Breast epithelium (tissue), 4 donors: ENCODE measurements at places on chromosomes 5 and 9.
A peak's percentile ranks its signal among the peaks of the same experiment; 100 is the strongest.

GRCh38 chr5:178674334-178674733 is 47.5 kb upstream of the CLK4 start:
- H3K27me3 ChIP-seq: no peaks in the 10 kb centered on the region
- no peaks in the 10 kb centered on the region for H3K4me1 ChIP-seq
- no peak overlapping the region for H3K4me3 ChIP-seq
- DNase-seq: no peak
- no peaks in the 10 kb centered on the region for H3K36me3 ChIP-seq

- no peak overlapping the region for H3K27ac ChIP-seq
- H3K27me3 ChIP-seq: no peaks in the 10 kb centered on the region
- no peaks in the 10 kb centered on the region for H3K36me3 ChIP-seq
- DNase-seq: no peak
- no peaks in the 10 kb centered on the region for H3K4me1 ChIP-seq
These were observed 46.3 kb downstream of the PHF2 start for GRCh38 chr9:93622691-93623090.

DNA sequence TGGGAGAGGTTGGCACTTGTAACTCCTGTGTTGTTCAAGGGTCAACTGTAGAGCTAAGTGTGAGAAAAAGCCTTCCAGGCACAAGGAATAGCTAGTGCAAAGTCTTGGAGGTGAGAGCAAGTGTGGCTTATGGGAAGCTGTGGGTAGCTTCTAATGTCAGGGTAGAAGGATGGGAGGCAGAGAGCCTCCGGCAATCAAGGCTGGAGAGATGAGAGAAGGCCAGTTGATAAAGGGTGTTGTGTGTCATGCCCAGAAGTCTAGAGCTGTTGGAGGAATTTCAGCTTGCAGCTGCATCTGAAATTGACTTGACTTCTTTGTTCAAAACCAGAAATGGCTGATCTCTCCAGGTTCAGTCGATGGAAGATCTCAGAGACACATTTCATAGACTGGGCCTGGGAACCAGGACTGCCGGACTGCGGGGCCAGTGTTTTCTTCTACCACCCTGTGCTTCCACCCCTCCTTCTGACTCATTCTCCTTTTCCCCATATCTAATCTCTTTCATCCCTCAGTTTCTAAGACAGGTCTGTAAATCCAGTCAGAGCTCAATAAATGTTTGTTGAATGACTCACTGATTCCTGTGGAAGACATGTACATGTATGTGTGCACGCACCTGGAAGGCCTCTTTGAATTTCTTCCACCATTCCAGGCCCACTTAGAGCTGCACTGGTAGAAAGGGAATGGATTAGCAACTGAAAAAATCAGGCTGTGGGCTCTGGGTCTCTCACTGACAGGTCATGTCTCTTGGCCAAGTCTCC is 67.8 kb upstream of the KLF4 start:
- H3K27ac ChIP-seq: no peak overlapping the region
- H3K4me1 ChIP-seq: no peaks in the 10 kb centered on the region
- no peak overlapping the region for H3K4me3 ChIP-seq

DNA sequence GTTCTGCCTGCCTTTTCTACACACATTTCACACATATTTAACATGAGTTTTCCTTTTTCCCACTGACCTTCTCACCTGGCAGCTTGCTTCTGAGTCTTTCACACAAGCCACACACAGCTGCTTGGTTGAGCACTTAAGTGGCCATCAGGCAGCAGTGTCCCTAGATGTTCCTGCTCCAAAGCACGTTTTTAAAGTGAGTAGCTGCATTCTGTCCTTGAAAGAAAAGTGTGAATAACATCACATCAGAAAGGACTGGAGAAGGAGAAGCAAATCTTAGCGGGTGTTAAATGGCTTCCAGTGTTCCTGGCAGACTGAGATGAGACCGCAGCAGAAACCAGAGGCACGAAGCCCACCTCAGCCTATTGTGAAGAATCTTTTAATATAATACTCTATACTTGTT is 209.2 kb upstream of the IRX4 start:
- no peak overlapping the region for H3K4me3 ChIP-seq
- DNase-seq: no peak

DNA sequence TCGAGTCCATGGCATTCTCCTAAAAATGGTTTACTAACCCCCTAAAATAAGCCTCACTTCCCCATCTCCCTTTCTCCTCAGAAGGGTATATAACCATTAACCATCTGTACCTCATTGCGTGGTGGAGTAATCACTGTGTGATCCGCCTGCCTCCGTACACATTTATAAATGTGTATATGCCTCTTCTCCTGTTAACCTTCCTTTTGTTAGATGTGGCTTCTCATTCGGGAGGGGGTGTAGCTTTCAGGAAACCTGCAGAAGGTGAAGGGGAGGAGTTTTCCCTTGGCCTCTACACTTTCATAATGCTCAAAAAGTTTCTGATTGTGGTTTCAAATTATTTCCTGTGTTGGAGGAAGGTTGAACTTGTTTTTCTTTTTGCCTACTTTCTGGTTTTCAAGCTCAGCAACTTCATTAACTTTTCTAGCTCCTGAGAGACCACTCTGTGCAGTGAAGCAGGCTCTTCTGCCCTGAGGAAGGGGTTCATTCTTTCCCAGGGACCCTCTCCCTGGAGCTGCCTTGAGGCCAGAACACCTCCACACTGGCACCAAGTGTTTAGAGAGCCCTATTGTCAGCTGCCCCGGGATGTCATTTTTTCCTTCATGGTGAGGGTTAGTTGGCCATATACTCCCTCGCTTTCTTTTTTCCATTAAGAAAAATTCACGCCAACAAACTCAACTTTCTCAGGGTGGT is 46.9 kb downstream of the RASGRF2 start:
- no peaks in the 10 kb centered on the region for H3K36me3 ChIP-seq
- no peak for DNase-seq
- H3K27me3 ChIP-seq: no peaks in the 10 kb centered on the region

DNA sequence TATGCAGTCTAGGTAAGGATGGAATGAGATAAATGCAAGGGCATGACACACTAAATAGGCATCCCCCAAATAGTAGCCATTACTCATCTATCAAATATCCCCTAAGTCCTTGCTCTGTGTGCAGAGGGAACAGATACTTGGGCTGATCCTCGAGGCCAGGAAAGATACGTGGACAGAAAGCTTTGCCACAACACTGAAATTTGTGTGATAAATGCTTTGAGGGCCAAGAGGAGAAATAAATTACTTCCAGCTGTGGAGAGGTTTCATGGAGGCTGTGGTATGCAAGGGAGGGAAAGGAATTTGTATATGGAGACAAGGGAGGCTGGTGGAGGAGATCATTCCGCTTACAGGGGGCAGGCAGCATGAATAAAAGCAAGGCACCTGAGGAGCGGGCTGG is 18.5 kb downstream of the ATOX1 start:
- no peaks in the 10 kb centered on the region for H3K36me3 ChIP-seq
- DNase-seq: no peak
- no peaks in the 10 kb centered on the region for H3K4me1 ChIP-seq
- no peak overlapping the region for H3K4me3 ChIP-seq
- peak overlapping the region; percentile 71 for H3K27ac ChIP-seq
- no peaks in the 10 kb centered on the region for H3K27me3 ChIP-seq

DNA sequence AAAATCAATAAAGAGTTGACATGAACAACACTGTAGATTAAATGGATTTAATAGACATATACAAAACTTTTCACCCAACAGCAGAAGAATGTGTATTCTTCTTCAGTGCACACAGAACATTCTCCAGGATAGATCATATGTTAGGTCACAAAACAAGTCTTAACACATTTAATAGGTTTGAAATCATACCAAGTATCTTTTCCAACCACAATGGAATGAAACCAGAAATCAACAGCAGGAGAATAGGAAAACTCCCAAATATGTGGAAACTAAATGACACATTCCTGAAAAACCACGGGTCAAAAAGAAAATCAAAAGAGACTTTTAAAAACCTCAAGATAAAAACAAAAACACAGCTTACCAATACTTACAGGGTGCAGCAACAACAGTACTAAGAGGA is 790.1 kb upstream of the ZNF608 start:
- peak overlapping the region; percentile 26 for H3K27ac ChIP-seq
- H3K4me1 ChIP-seq: no peaks in the 10 kb centered on the region
- H3K36me3 ChIP-seq: no peaks in the 10 kb centered on the region
- H3K4me3 ChIP-seq: no peak overlapping the region

- no peaks in the 10 kb centered on the region for H3K27me3 ChIP-seq
- no peak for DNase-seq
- no peaks in the 10 kb centered on the region for H3K4me1 ChIP-seq
- no peaks in the 10 kb centered on the region for H3K36me3 ChIP-seq
- H3K27ac ChIP-seq: no peak overlapping the region
These were observed 115.1 kb upstream of the TSLP start for GRCh38 chr5:110956280-110956912.

- no peak overlapping the region for H3K4me3 ChIP-seq
- DNase-seq: no peak
- H3K36me3 ChIP-seq: no peaks in the 10 kb centered on the region
- no peaks in the 10 kb centered on the region for H3K4me1 ChIP-seq
- H3K27me3 ChIP-seq: no peaks in the 10 kb centered on the region
These were observed 30.1 kb upstream of the ZNF782 start for GRCh38 chr9:96884443-96884842.

DNA sequence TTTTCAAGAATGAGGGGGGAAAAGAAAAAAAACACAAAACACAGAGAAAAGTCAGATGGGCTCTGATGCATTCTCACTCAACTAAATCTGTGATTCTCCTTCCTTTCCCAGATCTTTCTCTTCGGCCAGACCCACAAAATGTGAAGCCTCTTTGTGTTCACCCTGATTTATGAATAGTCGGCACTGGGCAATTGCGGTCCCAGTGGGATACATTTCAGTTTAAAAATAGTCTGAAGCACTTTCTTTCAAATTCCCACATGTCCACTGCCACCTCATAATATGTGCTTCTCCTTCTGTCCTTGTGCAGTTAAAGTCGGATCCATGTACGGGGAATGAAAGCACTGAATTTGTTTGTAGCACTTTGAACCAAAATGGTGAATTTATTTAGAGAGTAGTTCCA is 995.4 kb upstream of the WWC1 start:
- H3K27me3 ChIP-seq: no peaks in the 10 kb centered on the region
- no peak overlapping the region for H3K4me3 ChIP-seq
- H3K4me1 ChIP-seq: no peaks in the 10 kb centered on the region
- no peak overlapping the region for H3K27ac ChIP-seq

DNA sequence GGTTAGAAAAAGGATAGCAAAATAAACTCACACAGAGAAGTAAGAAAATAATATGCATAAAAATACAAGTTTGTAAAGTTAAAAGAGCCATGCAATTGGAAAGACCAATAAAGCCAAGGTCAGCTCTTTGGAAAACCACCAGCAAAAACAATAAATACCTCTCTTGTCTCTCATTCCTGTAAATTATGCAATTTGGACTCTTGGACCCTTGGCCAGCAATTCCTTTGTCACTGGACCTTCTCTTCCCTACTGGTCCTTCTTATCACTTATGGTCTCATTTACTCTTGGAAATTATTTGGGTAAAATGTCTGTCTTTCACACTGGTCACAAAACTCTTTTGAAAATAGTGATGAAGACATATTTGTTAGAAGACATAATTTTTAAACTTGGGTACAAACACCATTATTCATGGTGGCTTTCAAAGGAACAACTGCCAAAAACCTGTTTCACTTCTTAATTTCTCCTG is 379.5 kb downstream of the TMEM232 start:
- no peaks in the 10 kb centered on the region for H3K27me3 ChIP-seq
- no peak for DNase-seq
- H3K4me1 ChIP-seq: no peaks in the 10 kb centered on the region
- H3K36me3 ChIP-seq: no peaks in the 10 kb centered on the region

DNA sequence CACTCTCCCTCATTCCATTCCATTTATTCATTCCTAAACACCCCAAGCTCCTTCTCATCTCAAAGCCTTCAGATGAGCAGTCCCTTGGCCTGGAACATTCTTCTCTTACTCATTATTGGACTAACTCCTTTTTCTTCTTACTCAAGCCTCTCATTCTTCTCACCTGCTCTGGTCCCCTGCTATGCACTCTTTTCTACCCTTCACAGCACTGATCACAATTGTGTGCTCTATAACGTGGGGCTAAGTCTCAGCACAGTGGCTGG is 212.4 kb downstream of the MAPKAP1 start:
- no peak for DNase-seq
- no peaks in the 10 kb centered on the region for H3K4me1 ChIP-seq
- no peaks in the 10 kb centered on the region for H3K36me3 ChIP-seq
- no peak overlapping the region for H3K4me3 ChIP-seq

DNA sequence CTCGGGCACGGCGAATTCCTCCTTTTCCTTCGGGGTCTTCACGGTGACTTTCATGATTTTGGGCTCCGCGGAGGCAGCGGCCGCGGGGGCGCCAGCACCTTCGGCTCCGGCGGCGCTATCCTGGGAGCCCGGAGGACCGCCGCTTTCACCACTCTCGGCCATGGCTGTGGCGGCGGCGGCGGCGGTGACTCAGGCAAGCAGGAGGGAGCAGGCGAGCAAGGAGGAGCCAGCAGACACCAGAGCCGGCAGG is 315 bp downstream of the UBQLN1 start:
- no peaks in the 10 kb centered on the region for H3K4me1 ChIP-seq
- no peaks in the 10 kb centered on the region for H3K36me3 ChIP-seq
- H3K4me3 ChIP-seq: peak overlapping the region; percentile 96

DNA sequence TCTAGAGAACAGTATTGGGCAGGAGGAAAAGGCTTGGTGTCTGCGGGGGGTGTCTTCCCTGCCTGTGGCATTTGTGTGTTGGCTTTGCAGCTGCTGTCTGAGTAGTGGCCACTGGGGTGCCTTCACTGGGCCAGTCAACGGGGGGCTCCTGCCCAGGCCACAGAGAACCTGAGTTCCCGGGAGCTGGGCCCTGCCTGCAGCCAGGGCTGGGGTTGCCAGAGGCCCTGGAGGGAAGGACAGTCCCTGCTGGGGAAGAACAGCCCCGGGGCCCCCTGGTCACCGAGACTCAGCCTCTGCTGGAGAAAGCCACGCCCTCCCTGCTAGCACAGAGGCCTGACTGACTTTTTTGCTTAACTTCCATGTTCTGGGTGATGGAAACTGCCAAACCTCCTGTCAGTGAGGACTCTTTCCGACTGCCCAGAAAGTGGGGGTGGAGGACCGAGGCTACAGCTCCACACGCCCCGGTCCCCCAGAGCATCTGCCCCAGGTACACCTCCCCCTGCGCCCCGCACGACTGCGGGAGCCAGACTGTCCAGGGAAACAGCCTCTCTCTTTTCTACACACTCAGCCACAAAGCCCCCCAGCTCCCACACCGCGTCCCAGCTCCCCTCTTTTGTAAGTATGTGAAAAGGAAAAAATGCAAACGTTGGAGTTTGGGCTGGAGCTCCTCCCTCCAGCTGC is 133.4 kb downstream of the DAB2IP start:
- H3K27ac ChIP-seq: no peak overlapping the region
- no peak overlapping the region for H3K4me3 ChIP-seq
- no peaks in the 10 kb centered on the region for H3K4me1 ChIP-seq
- H3K36me3 ChIP-seq: peaks cover 5% of the 10 kb centered on the region

DNA sequence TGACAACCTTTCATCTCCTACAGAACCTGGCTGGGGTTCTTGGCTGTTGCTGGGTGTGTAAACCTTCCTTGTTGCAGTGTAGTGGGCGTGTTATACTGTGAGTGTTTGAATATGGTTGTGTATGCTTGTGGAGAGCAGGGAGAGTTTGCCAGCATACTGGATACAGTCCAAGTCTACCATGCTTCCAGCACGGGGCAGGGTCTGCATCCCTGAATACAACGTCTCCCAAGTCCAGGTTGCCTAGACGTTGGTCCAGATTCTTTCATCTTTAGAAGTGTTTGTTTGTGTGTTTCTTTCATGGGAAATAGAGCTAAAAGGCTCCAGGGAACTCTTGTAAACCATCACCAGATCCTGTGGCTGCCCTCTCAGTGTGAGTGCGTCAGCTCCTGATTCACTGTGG is 46.4 kb downstream of the SYK start:
- no peak overlapping the region for H3K4me3 ChIP-seq
- no peaks in the 10 kb centered on the region for H3K27me3 ChIP-seq
- no peaks in the 10 kb centered on the region for H3K36me3 ChIP-seq
- no peaks in the 10 kb centered on the region for H3K4me1 ChIP-seq
- H3K27ac ChIP-seq: no peak overlapping the region
